ENCODE measurements at places on chromosomes 6 and 20.

DNA sequence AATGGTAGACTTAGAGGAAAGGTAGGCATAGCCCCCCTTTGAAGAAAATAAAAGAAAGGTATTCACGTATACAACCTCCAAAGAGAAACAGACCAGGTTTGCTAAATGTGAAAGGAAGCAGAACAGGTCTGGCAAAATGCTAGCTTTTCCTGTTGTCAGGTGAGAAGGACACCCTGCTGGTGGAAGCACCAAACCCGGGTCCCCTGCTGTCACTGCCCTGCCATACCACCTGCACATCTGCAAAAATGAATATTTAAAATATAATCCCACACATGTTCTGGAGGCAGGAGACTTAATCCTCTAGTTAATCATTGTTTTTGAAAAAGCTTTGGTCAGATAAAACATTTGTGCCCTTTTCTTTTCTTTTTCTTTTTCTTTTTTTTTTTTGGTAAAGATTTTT, 48.9 kb upstream of the OLIG3 start:
- DNase-seq, result no peak

- DNase-seq, result no peak
Measured at GRCh38 chr6:97085772-97086171, 161.2 kb downstream of the KLHL32 start.

DNA sequence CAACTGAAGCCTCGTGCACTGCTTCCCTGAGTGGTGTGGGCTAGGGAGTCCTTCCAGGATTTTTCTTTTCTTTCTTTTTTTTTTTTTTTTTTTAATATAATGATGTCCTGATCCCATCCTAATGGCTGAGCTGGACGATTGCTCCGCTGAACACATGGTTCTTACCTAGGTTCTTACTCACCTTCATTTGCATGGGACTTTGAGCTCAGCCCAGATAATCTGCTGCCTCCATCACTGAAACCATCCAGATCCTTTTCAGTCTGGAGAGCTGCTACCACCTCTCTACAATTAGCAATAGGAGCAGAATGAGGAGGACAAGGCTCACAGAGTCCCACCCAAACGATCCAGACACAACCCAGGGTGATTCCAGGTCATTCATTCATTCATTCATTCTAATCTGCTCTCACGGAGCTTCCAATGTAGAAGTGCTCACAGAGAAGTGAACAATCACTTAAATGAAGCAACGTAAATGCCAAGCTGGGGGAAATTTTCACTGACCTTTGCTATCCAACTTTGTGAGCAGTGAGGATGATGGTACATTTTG, 246.3 kb upstream of the RREB1 start:
- no peak for DNase-seq

DNA sequence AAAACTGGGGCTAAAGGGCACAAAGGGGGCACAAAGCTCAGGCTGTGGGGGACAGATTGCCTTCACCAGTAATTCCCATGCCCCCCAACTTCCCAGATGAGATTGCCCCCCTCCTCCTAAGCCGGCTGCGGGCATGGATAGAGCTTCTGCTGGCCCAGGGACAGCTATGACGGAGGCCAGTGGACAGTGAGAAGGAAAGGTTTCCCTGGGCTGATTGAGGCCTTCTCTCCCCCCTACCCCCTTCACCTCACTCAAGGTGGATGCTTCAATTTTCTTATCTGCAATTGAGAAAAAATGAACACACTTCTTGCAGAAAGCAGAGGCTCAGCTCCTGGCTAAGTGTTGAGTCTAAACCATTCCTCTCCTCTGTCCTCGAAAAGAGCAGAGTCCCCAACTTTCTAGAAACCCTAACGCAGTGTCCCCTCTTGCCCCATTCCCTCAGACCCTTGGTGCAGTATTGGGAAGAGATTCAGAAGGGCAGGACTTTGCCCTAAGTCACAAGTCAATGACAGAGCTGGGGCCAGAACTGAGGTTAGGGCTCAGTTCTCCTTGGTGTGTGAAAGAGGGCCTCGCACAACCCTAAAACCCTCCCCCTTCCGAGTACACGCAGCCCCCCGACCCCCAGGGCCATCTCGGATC, 808 bp downstream of the SDC4 start:
- DNase-seq, result no peak

DNA sequence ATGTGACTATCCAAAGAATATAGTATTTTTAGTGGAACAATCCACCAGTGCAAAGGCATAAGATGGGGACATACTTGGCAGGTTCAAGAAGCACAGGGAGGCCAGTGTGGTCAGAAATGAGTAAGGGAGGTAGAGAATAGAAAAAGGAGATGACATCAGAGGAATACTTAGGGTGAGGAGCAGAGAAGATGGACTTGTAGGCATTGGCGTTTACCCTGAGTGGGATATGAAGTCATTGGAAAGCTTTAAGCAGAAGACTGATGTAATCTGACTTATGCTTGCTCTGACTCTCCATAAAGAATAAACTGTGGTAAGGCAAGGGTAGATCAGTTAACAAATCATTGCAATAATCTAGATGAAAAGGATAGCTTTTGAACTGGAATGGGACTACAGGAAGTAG, 228.7 kb downstream of the GJA1 start:
- DNase-seq, result no peak

DNA sequence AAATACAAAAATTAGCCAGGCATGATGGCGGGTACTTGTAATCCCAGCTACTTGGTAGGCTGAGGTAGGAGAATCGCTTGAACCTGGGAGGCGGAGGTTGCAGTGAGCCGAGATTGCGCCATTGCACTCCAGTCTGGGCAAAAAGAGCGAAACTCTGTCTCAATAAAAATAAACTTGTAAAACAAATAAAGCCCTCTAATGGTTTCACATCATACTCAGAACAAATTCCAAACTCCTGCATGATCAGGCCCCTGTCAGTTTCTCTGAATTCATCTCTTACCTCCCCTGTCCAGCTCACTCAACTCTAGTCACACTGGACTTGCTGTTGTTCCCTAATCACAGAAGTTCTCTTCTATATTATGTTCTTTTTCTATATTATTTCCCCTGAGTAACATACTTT, 43.1 kb upstream of the SGK1 start:
- DNase-seq, result no peak

DNA sequence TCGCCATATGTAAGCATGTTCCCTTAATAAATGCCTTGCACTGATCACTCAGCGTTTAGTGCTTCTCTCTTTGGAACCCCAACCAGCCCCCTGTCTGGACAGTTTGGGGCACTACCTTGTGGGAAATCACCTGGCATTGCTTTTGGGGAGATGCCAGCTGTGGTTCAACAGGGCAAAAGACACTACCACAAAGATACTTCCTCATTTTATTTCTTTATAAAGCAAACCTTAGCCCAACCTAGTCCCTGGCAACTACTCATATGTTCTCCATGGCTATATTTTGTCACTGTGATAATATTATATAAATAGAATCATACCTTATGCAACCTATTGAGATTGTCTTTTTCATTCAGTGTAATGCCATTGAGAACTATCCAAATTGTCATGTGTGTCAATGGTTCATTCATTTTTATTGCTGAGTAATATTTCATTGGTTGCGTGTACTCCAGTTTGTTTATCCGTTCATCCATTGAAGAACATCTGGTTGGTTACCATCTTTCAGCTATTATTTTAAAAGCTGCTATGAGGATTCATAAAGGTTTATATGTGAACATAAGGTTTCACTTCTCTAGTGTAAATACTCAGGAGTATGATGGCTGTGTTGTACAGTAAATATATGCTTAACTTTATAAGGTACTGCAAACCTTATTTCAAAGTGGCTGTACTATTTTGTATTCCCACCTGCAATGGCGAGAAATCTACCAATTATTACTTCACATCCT, 114.8 kb downstream of the MOXD1 start:
- no peak for DNase-seq

GRCh38 chr6:7671076-7671475, 54.8 kb upstream of the BMP6 start:
- DNase-seq, result no peak

DNA sequence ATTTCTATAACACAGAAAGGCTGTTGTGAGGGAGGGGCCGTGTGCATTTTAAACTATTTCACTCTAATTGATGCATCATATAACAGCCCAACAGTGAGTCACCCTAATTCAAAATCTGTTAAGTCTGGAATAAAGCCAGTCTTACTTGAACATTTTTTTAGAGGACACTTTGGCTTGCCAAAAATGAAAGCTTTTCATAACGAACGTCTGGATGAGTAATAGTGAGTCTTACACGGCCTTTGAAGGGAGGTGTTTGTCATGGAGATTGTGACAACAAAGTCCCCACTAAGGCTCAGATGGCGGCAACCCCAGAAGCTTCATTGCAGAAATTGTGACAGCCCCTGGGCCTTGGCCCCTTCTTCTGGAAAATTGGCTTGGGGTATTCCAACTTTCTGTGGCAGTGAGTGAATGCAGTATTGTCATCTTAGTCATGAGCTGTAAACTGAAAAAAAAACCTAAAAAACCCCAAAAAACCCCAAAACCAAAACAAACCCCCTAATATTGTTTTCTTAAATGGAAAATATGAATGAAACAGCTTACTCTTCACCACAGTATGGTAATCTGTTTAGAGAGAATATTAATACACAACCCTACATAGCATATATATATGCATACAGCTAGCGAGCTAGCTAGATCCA, 92.6 kb upstream of the CLDN20 start:
- no peak for DNase-seq

GRCh38 chr6:149909701-149910470, 12.0 kb upstream of the RAET1E start:
- DNase-seq, result no peak

DNA sequence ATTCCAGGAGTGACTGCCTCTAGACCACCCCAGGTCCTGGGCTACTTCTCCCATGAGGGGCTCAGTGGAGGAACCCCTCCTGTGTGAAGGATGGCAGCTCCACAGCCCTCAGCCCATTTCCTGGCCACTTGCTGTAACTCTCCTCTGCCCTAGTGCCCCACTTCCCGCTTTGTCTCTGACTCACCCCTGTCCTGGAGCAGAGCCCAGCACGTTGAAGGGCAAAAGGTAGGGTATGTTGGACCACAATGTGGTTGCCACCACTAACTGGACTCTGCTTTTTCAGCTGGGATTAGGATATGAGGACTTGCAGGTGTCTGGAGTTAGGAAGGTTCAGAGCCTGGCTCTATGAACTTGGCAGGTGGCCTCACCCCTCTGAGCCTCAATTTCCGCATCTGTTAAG, 2.4 kb downstream of the MYBL2 start:
- DNase-seq, result no peak

GRCh38 chr20:4083098-4083865, 67.9 kb upstream of the RNF24 start:
- peak; percentile 42 for DNase-seq

GRCh38 chr6:33589731-33590530, 9.9 kb upstream of the BAK1 start:
- DNase-seq, result peak; percentile 71

DNA sequence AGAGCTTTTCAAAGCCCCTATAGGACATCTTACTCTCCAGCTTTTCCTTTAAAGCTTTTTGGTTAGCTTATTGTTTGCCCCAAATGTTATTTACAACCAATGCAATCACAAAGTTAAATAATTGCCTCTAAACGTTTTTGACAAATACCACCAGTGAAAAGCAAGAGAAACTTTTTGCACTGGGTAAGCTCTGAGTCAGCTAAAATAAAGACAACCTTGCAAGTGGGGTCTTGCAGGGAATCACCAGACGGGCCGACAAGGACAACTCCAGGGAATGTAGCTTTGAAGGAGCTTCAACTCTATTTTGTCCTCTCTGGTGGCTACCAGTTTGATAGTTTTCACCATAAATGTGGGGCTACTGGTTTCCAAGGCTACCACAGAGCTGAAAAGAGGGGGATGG, 14.7 kb upstream of the PSMF1 start:
- no peak for DNase-seq

GRCh38 chr6:169371344-169372127, 117.9 kb upstream of the THBS2 start:
- DNase-seq, result peak; percentile 49

- DNase-seq, result no peak
Measured at GRCh38 chr6:38684237-38684636, 18.7 kb downstream of the GLO1 start.

GRCh38 chr6:154276810-154277628, 79.6 kb downstream of the IPCEF1 start:
- DNase-seq, result no peak

DNA sequence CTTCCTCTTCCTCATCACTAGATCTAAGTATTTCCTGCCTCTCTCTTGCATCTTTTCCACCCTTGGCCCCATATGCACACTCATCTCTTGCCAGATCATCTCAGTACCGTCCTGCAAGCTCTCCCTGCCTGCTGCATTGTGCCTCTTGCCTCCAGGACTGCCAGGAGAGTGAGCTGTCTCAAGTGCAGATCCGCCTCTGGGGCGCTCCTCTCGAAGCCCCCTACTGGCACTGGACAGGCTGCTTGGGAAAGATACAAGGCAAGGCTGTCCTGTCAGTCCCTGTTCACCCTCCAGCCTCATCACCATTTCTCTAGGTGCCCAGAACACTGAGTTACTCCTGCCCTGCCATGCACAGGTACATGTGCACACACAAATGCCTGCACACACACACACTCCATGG, 10.2 kb downstream of the SYNDIG1 start:
- DNase-seq, result no peak

DNA sequence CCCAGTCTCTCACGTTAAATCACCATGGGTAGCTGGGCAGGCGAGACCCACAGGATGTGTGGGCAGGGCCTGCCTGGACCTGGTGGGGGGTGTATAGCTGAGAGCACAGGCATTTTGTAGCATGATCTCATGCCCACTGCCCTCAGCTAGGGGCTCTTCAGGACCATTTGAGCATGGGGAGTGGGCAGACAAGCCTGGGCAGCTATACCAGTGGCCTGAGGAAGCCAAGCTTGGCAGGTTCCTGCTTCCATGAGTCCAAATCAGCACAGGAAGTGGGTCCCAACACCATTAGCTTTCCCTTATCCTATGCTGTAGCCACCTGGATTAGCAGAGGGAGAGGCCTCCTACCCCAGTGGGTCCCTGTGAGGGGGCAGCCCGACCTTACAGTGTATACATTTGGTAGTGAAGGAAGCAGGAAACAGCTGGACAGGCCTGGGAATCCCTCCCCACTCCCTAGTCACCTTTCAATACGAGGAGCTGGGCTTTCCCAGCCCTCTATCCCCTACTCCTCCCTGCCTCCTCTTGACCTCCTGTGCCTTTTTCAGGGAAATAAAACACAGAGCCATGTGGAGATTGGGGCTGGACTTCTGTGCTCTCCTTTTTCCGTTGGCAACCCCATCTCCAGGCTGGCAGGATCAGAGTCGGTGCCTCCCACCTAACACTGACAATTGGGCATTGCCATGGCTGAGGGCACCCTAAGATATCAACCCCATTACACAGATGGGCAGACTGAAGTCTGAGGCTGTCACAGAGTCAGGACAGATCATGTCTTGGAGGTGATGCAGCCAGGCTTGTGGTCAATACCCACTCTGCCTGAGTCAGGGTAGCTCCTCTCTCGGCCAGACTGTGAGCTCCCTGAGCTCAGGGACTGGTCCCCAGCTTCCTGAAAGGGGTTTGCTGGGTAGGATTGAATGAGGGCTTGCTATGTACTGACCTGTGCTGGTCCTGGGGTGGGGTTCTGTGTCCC, 59.8 kb downstream of the MRPL14 start:
- no peak for DNase-seq

Measured in nephron progenitor cell (in vitro differentiated cells).